ENCODE measurements at places on chromosomes 13 and 19.

DNA sequence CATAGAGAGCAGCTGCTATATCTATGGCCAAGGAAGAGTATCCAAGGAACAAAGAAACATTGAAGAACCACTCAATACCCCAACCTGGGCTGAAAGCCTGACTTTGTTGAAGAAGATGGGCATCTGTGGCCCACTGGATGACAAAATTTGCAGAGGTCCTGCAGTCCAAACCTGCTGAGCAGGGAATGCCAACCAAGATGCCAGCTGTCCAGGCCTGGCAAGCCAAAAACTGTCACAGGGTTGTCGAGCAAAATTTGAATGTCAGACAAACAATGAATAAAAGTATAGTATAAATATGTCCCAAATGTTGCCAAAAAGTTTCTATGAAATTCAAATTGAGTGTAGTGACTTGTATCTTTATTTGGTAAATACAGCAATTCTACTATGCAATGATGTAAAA lies 1040.2 kb downstream of the PCDH9 start:
- DNase-seq = no peak

GRCh38 chr19:49097453-49098288 lies 12.4 kb downstream of the SNRNP70 start:
- DNase-seq = peak; percentile 80

GRCh38 chr13:80259159-80259558 lies 81.8 kb downstream of the SPRY2 start:
- DNase-seq = no peak

- no peak for DNase-seq
Observed at GRCh38 chr19:46283771-46284170, 13.1 kb upstream of the HIF3A start.

DNA sequence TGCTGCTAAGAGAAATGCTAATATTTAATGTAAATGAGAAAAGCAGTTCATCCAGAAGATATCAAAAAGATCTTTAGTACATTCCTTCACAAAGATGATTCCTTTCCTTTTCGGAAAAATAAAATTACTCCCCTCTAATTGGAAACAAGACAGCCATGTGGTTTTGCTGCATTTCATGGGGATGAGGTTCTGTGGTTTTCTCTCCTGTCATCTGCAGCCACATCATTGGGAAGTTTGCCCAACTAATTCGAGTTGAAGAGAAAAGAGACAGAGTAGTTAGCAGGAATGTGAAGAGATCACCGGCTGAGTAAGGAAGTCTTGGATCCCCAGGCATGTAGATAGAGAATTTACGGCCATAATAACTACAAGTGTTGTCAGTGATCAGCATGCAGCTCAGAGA lies 122.1 kb downstream of the CYSLTR2 start:
- DNase-seq = no peak

- no peak for DNase-seq
Observed at GRCh38 chr19:18501832-18502231, 20.0 kb downstream of the ELL start.

GRCh38 chr19:30374865-30375552 lies 2.8 kb downstream of the ZNF536 start:
- DNase-seq = no peak

DNA sequence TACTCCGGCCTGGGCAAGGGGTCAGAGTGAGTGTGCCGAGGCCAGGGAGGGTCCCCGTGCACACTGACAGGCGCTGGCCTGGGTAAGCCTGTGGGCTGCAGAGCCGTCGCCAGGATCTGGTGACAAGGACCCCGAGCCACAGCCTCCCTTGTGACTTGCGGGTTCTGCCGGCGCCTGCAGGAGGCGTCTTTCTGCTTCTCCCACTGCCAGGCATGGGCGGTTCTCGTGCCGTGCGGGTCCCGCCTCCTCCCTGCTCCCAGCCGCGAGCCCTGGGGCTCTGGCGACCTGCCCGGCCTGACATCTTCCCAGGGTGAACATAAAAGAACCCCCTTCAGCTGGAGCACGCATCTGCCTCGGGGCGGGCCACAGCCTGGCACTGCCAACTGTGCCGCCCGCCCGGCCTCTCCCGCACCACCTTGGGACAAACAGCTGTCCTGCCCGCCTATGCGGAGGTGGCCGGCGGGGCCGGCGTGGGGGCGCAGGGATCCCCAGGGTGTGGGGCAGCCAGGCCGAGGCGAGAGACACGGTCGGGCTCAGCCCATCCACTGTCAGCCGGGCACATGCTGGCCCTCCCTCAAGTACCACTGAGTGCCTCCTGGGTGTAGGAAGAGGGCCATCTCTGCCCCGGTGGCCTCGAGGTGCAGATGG lies 1.5 kb upstream of the HCN2 start:
- peak; percentile 80 for DNase-seq

DNA sequence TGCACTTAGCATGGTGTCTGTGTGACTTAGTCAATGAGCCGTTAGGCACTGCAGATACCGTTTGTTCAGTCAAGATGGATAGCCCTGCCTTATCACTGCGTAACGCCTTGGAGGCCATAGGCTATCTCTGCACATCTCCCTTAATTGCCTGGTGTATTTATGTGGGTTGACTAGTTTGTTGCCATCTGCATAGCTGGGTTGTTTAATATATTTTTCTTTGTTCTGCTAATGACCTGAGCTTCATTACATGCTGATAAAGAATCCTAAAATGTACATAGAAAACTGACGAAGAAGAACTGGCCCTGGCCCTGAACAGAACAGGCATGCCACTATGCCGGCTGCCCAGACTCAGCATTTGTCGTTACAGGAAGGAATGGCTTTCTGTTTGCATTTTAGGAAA lies 297.8 kb downstream of the SHISA2 start:
- DNase-seq = no peak

DNA sequence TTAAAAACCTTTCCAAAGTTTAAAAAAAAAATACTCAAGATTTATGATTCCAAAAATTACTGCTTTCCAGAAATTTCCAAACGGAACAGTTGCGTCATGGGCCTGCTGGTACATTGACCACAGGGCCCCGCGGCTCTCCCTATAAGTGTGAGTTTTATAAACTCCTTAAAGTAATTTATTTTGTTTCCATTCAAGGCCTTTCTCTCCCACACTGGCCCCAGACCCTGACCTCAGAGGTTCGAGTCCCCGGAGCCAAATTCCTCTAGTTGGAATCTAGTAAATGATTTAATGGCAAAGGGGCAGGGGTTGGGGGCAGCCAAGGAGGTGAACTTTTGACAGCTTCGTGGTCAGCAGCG lies 97.5 kb downstream of the INSR start:
- no peak for DNase-seq

Data from stimulated activated CD8-positive, alpha-beta memory T cell treated with anti-CD3 and anti-CD28 coated beads, Interleukin-4, amount 100 ng/mL, for 48 hours (primary cell).